ENCODE measurements at places on chromosomes 6 and 20.

DNA sequence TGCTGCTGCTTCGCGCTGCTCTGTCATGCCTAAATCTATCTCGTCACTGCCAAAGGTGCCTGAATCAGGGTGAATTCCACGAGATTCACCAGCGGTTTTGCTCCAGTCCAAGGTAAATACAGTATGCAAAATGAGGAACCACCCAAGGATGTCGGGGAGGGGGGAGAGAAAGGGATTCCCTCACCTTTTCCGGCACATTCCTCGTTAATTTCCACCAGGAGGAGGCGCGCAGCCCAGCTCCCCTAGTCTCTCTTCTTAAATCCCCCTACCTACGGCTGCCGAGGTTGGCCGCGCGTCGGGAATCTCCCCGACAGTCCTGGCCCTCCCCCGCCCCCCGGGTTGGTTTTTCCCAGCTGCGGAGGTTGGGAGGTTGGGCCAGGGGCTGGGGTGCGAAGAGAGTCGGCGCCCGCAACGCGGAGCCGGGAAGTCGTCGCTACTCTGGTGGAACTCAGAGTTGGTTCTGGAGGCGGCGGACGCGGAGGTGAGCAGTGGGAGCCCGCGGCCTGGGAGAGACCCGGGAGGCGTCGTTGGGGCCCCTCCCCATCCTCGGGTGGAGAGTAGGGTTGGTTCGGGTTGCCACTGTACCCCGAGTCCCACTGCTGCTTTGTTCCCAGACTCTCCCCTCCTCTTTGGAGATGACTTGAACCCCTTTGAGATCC, at the start of gene TPBG:
TSS of gene TPBG (plus strand) at position 390 of the 659 bp plus-strand sequence. CDS start 1,145 bp downstream, outside the sequence.
- DNase-seq = peak; percentile 88

DNA sequence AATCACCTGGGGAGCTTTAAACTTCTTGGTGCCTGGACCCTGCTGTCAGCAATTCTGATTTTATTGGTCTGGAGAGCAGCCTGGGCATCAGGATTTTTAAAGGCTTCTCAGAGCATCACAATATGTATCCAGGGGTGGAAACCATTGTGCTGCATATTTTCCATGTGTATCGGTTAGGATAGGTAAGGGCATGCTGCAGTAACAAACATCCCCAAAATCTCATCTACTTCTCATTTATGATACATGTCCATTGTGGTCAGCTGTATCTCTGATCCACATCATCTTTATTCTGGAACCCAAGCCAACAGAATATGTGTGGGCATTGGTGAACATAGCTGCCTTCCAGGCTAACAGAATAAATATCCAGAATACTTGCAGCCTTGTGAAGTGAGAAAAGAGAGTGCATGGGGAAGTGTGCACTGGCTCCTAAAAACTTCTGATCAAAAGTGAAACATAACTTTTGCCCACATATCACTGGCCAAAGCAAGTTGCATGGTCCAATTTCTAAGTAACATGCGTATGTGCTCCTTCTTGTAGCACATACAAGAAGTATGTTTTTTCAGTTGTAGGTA, 215.1 kb downstream of the ZMYND8 start:
- no peak for DNase-seq

GRCh38 chr6:105949869-105950268, 136.3 kb upstream of the PRDM1 start:
- DNase-seq = no peak

GRCh38 chr6:96899451-96899998, 1.8 kb upstream of the NDUFAF4 start:
- no peak for DNase-seq

DNA sequence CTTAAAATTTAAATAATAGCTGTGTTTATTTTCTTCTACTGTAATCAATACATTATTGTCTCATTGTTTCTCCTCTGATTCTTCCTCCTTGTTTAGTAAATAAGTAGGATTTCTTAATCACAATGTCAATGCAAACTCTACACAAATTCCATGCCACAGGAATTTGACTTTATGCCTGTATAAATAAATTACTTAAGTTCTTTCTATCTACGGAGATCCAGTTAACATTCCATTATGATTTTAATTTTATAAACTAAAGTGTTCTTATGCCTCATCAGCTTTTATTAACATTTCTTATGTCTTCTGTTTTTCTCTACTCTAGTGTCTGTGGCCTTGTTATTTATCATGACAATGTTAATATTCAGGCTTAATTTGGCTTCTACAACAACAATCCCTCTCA, 1169.2 kb downstream of the GRIK2 start:
- no peak for DNase-seq

GRCh38 chr6:10140824-10141223, 274.1 kb downstream of the TFAP2A start:
- no peak for DNase-seq

- no peak for DNase-seq
Measured at GRCh38 chr20:17615645-17616479, 46.0 kb downstream of the DSTN start.

DNA sequence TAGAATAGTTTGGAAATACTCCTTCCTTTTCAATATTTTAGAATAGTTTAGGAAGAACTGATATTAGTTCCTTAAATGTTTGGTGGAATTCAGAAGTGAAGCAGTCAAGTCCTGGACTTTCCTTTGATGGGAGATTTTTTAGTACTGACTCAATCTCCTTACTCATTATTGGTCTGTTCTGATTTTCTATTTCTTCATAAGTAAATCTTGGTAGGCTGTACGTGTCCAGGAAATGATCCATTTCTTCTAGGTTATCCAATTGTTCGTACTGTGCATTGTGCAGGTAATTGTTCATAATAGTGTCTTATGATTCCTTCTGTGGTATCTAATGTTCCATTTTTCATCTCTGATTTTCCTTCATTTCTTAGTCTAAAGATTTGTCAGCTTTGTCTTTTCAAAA, 138.9 kb downstream of the SYCP2 start:
- DNase-seq = no peak

- peak; percentile 43 for DNase-seq
Measured at GRCh38 chr20:13613917-13614316, 24.8 kb downstream of the TASP1 start.

- DNase-seq = peak; percentile 59
Measured at GRCh38 chr6:121222656-121223055, 111.6 kb downstream of the TBC1D32 start.

DNA sequence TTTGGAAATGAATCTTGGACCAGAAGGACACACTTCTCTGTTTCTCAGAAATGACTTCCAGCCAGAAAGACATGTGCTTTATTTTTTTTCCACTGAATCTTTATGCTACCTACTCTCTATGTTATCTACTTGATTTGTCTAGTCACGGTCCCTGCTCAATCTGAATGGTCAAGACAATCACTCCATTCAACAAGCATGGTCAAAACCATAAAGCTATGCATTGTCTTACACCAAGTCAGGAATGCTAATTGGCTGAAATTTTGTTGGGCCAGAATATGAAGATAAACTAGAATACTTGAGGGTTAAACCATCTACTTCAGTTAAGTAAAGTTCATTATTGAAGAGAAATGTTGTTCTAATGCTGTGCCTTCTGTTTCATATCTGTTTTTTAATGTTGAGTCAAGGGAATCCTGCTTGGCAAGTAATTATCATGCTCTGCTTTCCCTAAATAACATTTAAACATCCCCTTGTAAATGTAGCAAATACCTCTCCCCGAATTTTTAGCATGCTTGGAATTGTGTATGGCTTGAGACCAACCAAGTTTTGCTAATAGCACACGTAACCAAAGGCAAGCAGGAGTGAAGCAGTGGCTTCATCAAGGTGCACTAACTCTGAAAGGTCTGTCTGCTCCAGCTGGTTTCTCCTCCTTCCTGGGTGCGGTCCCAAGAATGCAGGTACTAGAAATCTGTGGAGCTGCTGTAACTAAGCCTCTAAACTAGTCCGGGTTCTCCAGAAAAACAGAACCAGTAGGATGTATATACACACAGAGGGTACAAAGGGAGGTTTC, 190.3 kb upstream of the CDYL start:
- DNase-seq = no peak

GRCh38 chr20:62921119-62921687, 5.1 kb downstream of the DIDO1 start:
- DNase-seq = peak; percentile 45

GRCh38 chr6:134198093-134198492, 119.8 kb downstream of the SGK1 start:
- peak; percentile 19 for DNase-seq

- no peak for DNase-seq
Measured at GRCh38 chr20:53857723-53858236, 212.6 kb downstream of the BCAS1 start.

DNA sequence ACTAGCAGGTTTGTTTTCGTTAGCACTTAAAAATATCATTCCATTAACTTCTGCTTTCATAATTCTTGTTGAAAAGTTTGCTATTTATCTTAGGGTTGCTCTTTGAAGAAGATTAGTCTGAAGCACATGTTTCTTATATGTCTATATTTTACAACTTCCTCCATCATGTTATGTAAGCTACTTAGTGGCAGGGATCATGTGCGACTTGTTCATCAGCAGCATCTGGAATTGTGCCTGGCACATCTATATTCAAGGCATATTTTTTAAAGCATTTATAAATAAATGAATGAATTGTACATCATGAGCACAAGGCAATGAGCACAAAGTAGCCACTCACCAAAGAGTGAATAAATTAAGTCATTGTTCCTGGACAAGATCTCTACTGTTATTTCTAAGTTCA, 187.2 kb upstream of the COL21A1 start:
- no peak for DNase-seq

- no peak for DNase-seq
Measured at GRCh38 chr20:11467436-11467835, 450.3 kb upstream of the BTBD3 start.

DNA sequence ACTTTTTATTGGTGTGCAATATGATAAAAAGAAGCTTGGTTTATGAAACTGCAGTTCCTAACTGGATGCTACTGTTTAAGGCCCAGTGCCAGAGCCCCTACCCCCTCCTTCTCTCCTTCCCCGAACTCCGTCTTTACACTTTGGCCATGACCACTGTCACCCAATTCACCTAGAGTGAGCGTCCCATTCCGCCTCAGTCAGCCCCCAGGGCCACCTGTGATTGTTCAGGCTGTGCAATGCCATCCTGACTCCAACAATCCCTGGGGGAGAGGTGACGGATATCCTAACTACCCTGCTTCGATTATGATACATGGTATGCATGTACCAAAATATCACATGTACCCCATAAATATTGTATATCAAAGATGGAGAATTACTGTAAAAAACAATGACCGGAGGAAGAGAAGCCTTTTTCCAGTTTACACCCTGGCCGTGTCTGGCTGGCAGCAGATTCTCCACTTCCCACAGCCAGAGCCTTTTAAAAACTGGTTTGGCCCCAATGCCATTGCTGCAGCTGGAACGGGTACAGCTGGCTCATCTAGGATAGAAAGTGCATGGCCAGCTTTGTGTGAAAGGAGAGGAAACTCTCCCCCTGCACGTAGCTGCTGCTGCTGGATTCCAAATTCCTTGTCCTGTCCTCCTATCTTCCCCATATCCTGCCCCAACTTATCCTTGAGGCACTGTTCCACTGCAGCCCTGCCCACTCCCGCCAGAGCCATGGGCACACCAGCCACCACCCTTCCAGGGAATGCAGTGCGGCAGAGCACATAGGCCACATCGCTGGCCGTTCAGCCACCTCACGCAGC, 99.7 kb downstream of the JPH2 start:
- no peak for DNase-seq

DNA sequence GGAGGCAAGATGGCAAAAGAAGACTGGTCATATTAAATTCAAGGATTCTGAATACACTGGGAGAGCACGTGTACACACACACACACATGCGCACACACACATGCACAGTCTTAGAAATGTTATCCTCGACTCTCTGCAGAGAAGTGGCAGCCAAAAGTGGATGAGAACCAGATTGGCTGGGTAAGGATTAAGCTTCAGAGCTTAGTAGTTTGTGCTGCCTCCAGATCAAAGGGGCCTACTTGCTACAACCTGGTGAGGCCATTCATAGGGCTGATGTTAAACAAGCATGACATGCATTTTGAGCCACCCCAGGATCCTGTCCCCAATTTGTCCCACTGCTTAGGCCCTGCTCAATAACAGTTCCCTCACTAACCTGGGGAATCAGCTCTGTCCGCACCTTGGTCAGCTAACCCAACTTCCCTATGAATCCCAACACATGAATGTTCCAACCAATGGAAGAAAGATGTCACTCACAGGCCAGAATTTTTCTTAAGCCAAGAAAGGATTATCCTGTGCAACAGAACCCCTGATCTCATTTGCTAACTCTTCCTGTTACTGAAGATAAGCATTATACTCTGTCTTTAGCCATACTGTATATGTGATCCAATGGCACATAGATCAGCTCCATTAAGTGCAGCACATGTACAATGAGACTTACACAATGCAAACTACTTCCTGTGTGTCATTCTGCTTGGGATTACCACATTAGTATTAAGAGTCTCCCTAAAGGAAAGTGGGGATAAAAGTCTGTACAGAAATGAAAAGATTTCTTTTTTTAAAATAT, 31.0 kb downstream of the TOMM6 start:
- no peak for DNase-seq

GRCh38 chr20:57882451-57883161, 172.8 kb upstream of the PMEPA1 start:
- peak; percentile 28 for DNase-seq

- no peak for DNase-seq
Measured at GRCh38 chr6:24536466-24536865, 41.7 kb downstream of the ALDH5A1 start.

DNA sequence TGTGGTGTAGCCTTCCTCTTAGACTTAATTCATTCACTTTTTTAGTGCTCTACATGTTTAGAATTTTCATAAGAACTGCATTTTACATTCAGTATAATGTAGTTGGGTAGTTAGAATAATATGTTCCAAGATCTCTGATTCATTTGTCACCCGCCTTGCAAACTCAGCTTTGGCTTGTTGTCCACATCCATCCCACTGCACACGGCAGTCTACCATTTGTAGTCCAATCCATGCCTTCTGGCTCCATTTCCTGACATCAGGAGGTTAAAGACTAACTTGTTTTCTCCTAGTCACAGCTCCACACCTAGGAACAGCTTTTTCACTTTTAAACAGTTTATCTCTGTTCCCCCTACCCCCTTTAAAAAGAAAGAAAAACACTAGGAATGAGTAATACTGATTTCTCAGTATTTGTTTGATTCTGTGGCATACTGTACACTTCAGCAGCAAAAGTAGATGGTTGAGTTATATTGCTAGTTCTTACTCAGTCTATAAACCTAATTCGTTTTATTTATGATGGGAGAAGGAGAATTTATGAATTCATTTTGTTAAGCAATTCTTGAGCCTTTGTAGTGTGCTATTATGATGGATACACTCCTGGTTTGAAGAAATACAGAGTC, 180.9 kb downstream of the ARID1B start:
- DNase-seq = no peak

- no peak for DNase-seq
Measured at GRCh38 chr20:37236462-37236861, 25.2 kb downstream of the GHRH start.

Measured in fibroblast of skin of right quadriceps (primary cell).